ENCODE measurements at places on chromosomes 3 and 15. TPM values are rescaled to one million over a fixed set of nuclear protein-coding genes. Genes with fewer than 3 reads are reported as not detected.

Gene HES1
- 11.4 TPM for total RNA-seq

Gene POLR2H
- 27.1 TPM for total RNA-seq

DNA sequence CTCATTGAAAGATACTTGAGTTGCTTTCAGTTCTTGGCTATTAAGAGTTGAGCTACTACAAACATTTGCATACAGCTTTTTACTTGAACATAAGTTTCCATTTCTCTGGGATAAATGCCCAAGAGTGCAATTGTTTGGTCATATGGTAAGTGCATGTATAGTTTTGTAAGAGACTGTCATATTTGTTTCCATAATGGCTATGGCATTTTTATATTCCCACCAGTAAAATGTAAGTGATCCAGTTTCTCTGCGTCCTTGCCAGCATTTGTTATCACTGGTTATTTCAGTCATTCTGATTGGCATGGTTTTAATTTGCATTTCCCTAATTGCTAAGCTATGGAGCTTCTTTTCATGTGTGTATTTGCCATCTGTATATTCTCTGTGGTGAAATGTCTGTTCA lies 22.5 kb downstream of the C3orf80 start:
- DNase-seq = no peak

Gene TMCO5A
- total RNA-seq = not detected

DNA sequence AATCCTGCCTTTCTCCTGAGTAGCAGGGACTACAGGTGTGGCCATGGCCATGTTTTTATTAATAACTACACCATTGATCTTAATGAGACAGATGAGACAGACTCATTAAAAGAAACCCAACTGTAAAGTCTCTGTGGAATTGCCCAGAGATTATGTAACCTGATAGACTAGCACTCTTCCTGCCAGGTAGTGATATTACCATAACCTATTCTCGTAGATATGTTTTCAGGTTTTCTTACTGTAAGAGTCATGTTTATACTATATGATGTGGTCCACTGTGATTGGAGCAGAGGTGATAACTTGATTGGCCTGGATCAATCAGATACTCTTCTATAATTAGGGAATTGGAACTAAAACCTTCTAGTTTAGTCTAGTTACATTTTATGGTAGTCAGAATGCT lies 93.7 kb downstream of the NFKBIZ start:
- no peak for DNase-seq

GRCh38 chr15:58526647-58527192 lies 94.9 kb downstream of the LIPC start:
- no peak for DNase-seq

DNA sequence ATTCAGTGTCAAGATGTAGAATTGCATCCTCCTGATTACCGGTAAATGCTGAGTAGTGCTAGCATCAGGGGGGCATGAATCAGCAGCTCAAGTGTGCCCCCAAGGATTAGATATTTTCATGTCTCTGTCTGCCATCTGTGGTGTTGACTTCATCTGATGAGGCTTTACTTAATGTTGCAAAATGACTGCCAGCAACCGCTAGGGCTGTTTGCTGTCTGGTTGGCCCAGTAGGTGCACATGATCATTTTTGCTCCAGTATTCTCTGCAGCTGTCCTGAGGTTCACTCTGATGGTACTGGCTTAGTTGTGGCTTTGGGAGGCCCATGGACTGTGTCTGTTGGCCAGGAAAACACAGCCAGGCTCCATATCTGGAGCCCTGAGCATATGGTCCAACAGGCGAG lies 316.4 kb downstream of the SOX2 start:
- DNase-seq = no peak

DNA sequence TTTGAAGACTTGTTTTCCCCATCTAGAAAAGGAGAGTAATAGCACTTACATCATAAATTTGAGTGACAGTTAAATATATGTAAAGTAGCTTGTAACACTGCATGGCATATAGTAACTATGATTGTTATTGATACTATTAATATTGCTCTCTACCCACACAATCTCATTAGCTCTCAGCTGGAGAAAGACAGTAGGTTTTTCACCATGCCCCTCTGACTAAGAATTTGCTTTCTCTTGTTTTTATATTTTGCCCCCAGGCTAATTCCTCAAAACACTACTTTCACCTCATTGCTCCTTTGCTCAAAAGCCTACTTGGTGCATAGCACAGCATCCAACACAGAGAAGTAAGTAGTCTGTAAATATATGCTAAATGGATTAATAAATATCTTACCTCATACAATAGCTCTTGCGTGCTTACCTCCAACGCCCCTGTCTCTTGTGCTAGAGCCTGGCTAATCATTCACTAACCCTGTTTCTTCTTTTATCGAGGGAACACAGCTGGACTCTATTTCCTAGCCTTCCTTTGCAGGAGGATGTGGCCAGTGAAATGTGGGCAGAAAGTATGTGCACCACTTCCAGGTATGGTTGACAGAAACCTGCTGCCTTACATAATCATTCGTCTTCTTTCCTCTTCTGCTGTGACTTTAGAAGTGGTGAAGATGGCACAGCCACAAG lies 190.0 kb downstream of the PLCH1 start:
- no peak for DNase-seq

DNA sequence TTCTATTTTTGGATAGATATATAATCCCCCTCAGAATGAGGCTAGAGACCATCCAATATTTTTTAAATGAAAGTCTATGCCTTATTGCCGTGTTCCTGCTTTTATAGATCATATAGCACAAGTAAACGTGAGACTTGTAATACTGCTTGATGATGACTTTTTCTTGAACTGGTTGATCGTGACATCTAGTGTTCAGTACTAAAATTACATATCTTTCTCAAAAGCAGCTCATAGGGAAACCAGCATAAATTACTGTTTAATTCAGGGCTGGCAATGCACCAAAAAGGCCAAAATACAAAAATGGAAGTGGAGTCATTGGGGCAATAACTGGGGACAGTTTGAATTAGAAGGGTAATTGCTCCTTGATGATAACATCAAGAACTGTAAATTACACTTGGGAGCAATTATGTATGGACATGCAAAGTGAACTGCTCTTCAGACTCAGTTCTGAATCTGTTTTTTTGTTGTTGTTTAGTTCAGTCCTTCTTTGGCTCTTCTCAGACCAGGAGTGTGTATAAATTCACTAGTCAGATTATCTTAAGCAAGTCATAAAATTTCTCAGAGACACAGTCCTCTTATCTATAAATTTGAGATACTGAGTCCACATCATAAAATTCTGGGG lies 325.3 kb downstream of the THSD4 start:
- no peak for DNase-seq

Gene KLHL40
- not detected for total RNA-seq

DNA sequence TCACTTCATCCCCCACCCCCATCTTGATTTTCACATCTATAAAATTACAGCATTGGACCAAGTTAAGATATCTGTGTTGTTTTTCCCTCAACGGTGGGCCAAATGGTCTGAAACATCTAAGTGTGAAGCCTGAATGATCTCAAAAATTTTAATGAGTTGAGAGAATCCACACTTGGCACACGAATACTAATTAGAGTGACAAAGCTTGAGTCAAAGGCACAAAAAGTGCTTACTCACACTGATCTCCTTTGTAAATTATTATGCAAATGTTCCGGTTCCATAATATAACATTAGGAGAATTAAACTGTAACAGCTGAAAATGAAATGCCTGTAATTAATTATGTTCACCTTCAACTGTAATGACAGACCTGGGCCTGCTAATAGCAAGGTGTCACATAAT lies 33.6 kb downstream of the GPR176 start:
- no peak for DNase-seq

DNA sequence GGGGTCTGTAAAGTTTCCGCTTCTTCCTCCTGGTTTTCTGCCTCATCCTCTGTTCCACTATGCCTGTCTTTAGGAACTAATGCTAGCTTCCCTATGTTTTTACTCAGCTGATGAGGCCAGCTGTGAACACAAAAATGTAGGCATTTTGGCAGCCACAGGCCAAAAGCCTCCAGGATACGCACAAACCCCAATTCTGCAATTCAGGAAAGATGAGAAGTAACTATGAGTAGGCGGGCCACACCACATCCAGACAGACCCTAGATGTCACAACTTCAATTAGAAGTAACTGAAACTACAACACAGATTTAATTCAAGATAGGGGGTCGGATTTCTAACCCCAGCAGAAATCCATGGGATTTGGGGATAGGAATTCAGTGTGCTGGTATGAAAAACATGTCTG lies 11.9 kb downstream of the CA12 start:
- DNase-seq = no peak

DNA sequence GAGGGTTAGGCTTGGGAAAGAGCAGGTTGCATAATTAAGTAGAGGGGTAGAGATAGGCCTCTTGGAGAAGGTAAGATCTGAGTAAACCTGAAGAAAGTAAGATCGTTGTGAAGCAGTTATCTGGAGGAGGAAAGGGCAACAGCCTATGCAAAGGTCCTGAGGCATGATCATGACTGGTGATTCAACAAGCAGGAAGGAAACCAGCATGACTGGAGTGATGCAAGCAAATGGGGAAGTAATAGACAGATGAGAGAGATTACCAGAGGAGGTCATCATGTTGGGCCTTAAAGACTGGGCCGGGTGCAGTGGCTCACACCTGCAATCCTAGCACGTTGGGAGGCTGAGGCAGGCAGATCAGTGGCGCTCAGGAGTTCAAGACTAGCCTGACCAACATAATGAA lies 360.2 kb downstream of the EPHB1 start:
- DNase-seq = no peak

Gene CYP8B1
- total RNA-seq = not detected

Gene FAM98B
- 20.5 TPM for total RNA-seq

Gene PLCL2
- 72.9 TPM for total RNA-seq

- DNase-seq = no peak
These were observed 25.2 kb upstream of the SLCO2A1 start for GRCh38 chr3:134054881-134055280.

- DNase-seq = peak; percentile 97
These were observed at the start of gene RBM5 for GRCh38 chr3:50088725-50089608. Gene RBM5 (plus strand): TSS chr3:50088919. CDS start chr3:50090435, 1,516 bp downstream.

- DNase-seq = no peak
These were observed 285.0 kb upstream of the C2CD4B start for GRCh38 chr15:62450061-62450460.

DNA sequence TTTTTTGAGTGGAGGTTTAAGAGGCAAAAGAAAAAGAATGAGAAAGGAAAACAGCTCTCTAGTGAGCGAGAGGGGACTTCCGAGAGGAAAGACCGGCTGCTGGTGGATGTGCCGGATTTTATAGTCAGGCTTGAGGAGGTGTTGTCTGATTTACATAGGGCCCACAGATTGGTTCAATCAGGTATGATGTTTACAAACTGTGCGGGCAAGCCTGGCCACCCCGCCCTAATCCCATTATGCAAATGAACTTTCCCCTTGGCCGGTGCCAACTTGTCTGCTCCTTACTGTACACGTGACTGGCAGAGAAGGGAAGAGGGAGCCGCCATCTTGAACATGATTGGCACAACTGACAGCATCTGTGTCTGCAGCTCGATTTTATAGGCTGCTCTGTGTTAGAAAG lies 44.7 kb downstream of the FAM43A start:
- DNase-seq = no peak

DNA sequence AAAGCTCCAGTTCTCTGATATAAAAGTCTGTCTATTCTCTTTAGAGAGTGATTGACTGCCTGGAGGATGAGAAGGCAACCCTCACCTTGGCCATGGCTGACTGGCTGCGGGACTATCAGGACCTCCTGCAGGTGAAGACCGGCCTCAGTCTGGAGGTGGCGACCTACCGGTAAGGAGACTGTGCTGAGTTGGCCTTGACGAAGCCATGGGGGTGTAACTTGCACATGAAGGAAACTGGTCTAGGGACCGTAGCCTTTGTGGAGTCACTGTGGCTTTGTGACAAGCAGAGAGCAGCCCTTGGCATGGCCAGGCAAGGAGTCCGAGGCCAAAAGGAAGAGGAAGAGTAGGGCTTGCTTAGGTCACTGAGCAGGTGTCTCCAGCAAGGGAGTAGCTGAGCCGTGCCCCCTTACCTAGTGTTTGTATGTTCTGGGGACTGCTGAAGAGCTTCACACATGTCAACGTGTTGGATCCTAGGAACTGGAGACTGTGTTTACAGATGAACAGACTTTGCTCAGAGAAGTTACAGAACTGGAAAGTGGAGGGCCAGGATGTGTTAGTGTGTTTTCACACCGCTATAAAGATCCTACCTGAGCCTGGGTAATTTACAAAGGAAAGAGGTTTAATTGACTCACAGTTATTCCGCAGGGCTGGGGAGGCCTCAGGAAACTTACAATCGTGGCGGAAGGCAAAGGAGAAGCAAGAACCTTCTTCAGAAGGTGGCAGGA lies 8.8 kb downstream of the SYNM start:
- DNase-seq = no peak

Gene GOLGA8M
- total RNA-seq = 2.6 TPM

Gene GOLGA6L7
- total RNA-seq = not detected

Gene PLA2G4E
- 0.05 TPM for total RNA-seq

DNA sequence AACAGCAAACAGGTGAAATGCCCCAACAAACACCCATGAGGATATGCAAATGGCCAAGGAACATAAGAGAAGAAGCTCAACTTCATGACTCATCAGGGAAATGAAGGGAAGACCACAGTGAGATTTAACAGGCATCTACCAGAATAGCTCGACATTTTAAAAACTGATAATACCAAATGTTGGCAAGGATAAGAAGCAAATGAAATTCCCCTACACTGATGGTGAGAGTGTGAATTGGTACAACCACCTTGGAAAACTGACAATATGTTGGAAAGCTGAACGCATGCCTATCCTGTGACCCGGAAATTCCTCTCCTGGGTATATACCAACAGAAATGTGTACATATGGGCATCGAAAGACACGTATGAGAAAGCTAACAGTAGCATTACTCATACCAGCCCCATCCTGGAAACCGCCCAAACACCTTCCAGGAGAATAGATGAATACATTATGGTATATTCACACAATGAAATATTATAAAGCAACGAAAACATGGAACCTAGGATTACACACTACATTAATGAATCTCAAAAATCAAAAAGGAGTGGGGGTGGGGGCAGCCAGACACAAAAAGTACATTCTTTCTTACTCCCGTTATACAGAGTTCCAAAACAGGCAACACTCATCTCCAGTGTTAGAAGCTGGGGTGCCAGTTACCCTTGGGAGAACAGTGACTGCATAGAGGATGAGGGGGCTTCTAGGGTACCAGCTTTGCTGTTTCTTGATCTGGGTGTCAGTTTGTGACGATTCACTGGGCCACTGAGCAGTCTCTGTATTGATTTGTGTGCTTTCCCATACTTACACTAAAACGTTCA lies 16.9 kb downstream of the RFTN1 start:
- DNase-seq = no peak

- no peak for DNase-seq
These were observed 454.0 kb upstream of the ROBO2 start for GRCh38 chr3:76585794-76586392.

GRCh38 chr3:87694678-87695077 lies 364.1 kb downstream of the CGGBP1 start:
- DNase-seq = no peak

Gene GLDN
- total RNA-seq = 8.4 TPM

DNA sequence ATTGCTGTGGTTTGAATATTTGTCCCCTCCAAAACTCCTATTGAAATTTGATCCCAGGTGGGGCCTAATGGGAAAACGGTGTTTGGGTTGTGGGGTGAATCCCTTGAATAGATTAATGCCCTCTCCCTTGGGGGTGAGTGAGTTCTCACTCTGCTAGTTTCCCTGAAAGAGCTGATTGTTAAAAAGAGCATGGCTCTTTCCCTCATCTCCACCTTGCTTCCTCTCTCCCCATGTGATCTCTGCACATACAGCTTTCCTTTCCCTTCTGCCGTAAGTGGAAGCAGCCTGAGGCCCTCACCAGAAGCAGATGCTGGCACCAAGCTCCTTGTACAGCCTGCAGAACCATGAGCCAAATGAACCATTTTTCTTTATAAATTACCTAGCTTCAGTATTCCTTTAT lies 394.9 kb upstream of the WNT5A start:
- no peak for DNase-seq

- DNase-seq = no peak
These were observed 13.3 kb upstream of the TMF1 start for GRCh38 chr3:69065318-69065964.

Gene ANKUB1
- total RNA-seq = not detected
